ENCODE measurements at places on chromosomes 3 and 15.

DNA sequence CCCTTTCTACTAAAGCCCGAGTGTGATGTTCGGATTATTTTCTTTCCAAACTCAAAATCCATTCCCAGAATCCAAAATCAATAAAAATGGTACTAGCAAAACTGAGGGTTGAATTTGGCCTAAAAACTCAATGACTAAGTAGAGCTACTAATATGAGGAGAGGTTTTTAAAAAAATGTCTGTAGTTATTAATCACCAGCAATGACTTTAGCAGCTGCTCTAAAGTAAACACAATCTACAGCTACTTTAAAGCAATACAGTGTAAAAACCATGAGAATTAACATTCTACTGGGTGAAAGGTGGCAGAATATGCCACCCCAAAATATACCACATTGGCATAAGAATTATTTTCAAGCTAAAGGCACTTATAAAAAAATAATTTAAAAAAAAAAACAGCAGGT lies 23.5 kb downstream of the FHIT start:
- no peak for DNase-seq

- DNase-seq: no peak
Observed at GRCh38 chr3:86771741-86772512, 219.0 kb downstream of the VGLL3 start.

DNA sequence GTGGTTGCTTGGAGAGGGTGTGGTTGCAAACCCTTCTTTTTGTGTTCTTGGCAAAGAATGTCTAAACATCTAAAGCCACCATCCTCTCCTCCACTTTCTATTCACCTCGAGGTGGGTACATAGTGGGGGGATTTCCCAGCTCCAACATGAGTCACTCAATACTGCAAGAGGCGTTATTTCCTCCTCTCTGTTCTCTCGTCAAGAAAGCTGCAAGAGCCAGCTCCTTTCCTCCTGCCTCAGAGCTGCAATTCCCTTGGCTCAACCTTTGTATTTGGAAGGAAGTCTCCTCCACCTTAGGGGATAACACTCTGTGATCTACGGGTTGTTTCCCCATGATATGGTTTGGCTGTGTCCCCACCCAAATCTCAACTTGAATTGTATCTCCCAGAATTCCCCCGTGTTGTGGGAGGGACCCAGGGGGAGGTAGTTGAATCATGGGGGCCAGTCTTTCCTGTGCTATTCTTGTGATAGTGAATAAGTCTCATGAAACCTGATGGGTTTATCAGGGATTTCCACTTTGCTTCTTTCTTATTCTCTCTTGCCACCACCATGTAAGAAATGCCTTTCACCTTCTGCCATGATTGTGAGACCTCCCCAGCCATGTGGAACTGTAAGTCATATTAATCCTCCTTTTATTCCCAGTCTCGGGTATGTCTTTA lies 138.4 kb downstream of the PLCL2 start:
- no peak for DNase-seq

DNA sequence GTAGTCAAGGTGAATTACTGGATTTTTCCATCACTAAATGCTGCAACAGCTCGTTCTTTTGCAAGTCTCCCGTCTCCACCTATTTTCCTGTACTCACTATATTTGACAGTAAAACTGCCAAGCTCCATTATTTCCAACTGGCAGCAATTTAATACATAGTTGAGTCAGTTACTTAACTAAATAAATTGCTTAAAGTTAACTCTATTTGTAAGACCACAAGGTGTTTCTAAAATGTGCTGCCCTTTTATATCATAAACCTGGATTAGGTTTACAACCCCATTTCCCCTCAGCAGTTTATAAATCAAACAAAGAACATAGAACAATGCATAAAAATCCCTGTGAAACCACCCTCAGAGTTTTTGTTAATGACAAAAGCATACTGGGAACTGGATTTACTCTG lies 211.4 kb upstream of the DPH6 start:
- no peak for DNase-seq

- peak; percentile 84 for DNase-seq
Observed at GRCh38 chr3:184229394-184230080, at the start of gene VWA5B2. Gene VWA5B2 (plus strand): TSS chr3:184229585. CDS start chr3:184230529, 944 bp downstream.

DNA sequence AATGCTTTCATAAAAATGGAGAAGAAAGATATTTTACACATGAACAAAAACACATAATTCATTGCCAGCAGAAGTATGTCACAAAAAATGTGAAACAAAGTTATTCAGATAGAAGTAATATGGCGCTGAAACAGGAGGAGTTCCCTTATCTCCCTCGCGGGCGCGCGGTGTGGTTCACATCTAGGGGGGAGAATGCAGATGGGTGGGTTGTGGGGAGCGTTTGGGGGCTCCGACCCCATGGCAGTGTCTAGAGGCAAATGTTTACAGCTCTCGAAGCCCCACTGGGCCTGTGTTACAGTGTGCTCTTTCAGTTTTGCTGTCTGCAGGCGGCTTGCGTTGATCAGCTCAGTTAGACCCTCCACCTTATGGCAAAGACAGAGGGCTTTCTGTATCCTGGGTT lies 297.5 kb downstream of the CGGBP1 start:
- no peak for DNase-seq

- no peak for DNase-seq
Observed at GRCh38 chr3:79018265-79018664, 749.5 kb downstream of the ROBO1 start.

DNA sequence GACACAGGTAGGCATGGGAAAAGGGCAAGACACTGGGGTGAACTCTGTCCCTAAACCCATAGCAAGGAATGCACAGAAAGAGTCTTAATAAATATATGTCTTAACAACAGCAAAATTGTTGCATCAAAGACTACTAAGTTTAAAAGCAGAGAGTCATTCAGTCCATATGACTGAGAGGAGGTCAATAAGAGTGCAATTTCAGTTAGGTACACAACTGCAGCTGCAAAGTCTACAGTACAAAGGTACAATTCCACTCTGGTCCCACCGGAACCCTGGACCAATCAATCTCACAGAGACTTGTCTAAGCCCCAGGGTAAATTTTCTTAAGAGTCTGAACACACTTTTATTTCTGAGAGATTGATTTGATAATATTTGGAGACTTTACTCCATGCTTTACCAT lies 6.9 kb downstream of the CP start:
- no peak for DNase-seq

DNA sequence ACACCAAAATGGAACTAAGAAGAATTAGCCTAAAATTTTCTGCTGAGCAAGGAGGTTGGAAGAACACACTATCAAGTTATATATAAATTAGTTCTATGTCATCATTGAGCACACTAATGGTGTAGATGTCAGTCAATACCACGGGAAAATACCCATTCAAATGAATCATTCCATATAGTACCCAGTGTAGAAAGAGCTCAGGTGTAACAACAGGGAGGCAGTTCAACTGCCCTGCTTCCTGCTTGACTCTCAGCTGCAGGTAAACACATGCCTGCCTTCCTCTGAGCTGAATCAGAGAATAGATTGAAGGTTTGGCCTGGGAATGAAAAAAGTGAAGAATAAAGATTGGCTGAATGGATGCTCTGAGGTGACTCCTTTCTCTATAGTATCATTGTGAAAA lies 1088.0 kb downstream of the AGBL1 start:
- DNase-seq: no peak

GRCh38 chr3:65619451-65619881 lies 419.3 kb downstream of the MAGI1 start:
- no peak for DNase-seq

DNA sequence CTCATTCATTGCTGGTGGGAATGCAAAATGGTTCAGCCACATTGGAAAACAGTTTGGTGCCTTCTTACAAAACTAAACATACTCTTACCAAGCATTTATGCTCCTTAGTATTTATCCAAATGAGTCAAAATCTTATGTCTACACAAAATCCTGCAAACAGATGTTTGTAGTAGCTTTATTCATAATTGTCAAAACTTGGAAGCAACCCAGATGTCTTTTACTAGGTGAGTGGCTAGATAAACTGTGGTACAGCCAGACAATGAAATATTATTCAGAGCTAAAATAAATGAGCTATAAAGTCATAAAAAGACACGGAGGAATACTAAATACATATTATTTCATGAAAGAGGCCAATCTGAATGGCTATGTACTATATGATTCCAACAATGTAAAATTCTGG lies 709.5 kb downstream of the NSUN3 start:
- no peak for DNase-seq

- DNase-seq: no peak
Observed at GRCh38 chr15:90344662-90345061, 7.4 kb upstream of the ZNF774 start.

DNA sequence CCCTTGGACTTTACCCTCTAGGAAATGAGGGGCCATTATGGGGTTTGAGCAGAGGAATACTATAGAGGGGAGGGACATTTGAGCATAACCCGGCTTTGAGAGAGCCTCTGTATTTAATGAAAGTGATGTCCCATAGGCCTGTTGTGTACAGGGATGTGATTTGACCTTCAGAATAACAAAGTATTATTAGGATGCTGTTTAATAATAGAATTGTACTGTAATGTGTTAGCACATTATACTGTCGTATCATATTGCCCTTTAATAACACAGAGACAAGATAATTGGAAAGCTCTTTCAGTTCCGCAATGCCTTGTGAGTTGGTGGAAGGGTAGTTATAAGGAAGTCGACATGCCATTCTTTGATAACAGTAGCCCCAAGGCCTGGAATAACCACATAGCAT lies 328.3 kb downstream of the RYR3 start:
- DNase-seq: no peak

GRCh38 chr15:70853318-70853972 lies 512 bp downstream of the LARP6 start:
- DNase-seq: no peak

- DNase-seq: no peak
Observed at GRCh38 chr3:42081838-42082473, 9.2 kb upstream of the TRAK1 start.

DNA sequence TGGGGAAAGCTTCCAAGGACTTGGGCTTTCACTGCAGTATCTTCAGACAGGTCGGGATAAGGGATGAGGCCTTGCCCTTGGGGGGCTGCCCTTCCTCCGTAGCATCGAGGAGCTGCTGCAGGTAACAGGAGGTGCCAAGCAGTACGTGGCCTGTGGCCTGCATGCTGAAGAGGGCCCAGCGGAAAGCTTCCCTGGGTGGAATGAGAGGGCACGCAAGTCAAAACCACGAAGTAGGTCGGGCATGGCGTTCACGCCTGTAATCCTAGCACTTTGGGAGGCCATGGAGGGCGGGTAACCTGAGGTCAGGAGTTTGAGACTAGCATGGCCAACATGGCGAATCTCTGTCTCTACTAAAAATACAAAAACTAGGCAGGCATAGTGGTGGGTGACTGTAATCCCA lies 12.9 kb downstream of the CIDEC start:
- no peak for DNase-seq

DNA sequence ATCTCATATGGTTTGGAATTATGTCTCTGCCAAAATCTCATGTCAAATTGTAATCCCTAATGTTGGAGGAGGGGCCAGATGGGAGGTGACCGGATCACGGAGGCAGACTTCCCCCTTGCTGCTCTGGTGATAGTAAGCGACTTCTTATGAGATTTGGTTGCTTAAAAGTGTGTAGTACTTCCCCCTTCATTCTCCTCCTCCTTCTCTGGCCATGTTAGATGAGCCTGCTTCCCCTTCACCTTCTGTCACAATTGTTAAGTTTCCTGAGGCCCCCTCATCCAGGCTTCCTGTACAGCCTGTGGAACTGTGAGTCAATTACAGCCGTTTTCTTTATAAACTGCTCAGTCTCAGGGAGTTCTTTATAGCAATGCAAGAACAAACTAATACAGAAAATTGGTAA lies 51.1 kb downstream of the NEDD4 start:
- no peak for DNase-seq

- no peak for DNase-seq
Observed at GRCh38 chr3:66949898-66950297, 48.2 kb upstream of the KBTBD8 start.

DNA sequence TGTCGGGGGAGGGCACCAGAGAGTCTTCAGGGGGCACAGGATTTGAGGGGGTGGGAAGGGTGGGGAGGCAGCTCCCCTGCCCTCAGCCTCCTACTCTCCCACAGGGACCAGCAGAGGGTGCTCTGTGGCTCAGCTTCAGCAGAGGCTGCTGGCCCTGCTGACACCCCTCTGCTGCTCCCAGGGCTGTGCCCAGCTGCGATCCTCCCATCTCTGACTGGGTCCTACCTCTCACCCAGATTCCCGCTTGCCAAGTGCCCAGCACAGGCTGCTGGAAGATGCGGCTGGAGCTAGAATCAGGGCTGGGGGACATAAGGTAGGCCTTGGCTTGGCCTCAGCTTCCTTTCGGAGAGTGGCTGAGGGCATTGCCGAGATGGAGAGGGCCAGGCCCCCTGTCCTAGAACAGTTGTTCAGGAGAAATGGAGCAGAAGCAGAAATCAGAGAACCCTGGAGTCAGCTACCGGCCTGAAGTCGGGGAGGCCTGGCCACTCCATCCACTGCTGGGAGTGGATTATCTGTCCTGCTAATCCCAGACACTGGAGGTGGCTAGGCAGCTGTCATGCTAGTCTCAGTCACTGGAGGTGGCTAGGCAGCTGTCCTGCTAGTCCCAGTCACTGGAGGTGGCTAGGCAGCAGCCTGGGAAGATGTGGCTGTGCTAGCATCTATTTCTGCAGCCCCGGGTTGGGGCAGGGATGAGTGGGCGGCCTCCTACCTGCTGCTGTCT lies 3.9 kb downstream of the GRM2 start:
- DNase-seq: peak; percentile 13

DNA sequence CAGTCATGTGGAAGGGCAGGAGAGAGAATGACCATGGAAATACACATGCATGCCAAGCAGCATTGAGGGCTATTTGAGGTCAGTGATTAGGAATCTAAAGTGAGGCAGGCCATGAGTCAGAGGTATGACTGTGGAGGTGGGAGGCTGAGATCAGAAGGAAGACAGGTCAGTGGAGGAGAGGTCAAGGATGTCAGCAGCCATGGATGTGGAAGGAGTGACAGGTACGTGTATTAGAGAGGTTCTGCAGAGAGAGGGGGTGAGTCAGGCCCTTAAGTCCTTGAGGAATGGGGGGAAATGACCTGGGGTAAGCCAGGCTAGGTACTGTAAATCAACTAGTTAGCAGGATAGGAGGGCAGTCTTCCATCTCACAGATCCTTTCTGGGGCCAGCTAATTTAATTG lies 166.6 kb downstream of the ANO10 start:
- no peak for DNase-seq

GRCh38 chr3:131802029-131802428 lies 232.8 kb downstream of the CPNE4 start:
- DNase-seq: no peak

DNA sequence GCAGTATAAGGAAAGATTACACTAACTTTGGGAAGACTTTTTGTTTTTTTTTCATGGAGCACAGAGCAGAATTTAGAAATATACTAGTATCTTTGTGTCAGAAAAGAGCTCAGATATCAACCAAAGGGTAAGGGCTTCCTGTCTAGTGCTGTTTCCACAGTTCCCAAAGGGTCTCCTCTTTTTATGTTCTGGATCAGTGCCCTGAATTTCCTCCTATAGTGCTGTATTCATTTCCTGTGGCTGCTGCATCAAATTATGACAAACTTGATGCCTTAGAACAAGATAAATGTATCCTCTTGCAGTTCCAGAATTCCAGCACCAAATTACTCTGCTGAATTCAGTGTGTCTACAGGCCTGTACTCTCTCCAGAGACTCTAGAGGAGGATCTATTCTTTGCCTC lies 219.8 kb upstream of the THRB start:
- DNase-seq: no peak

GRCh38 chr15:88331291-88331690 lies 74.8 kb upstream of the NTRK3 start:
- DNase-seq: peak; percentile 25

- no peak for DNase-seq
Observed at GRCh38 chr15:95347837-95348236, 982.7 kb upstream of the NR2F2 start.

GRCh38 chr3:12484198-12484982 lies at the start of gene TSEN2:
Gene TSEN2 (plus strand): TSS chr3:12484480. CDS start chr3:12489801, 5,321 bp downstream.
- DNase-seq: peak; percentile 99

GRCh38 chr3:43345246-43345645 lies 58.9 kb downstream of the SNRK start:
- DNase-seq: no peak
